ENCODE measurements at places on chromosomes 11 and 22. TPM values are rescaled to one million over a fixed set of nuclear protein-coding genes. Genes with fewer than 3 reads are reported as not detected.

DNA sequence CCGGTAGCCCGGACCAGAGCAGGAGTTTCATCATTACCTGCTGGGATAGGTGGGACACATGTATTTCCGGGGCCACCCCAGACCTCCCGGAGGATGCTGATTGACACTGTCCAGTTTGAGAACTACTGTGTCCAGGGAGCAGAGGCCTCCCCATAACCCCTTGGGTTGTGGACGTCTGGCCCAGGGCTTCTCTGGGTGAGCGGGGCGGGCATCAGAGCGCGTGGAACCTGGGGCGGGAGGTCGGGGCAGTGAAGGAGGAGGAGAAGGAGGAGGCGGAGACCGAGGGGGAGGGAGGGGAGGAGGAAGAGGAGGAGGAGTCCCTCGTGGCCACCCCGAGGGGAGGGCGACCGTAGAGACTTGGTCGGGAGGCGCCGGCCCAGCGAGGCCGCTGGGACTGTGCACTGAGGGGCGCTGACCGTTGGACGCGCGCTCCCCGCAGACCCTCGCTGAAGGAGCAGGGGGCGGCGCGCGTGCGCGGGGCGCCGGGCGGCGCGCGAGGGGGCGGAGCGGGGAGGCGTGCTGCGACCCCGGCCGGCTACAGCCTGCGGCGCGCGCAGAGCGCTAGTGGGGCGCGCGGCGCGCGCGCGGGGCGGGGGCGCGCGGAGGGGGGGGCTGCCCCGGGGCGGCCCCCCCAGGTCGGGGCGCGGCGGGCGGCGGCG is at the start of gene GRK3:
Gene GRK3 (plus strand): TSS at position 356 of the 659 bp plus-strand sequence. CDS start 366 bp downstream, outside the sequence.
- H3K27ac ChIP-seq, result peak within 1 kb of the TSS; percentile 91
- peak within 1 kb of the TSS; percentile 98 for H3K4me3 ChIP-seq
- DNase-seq, result peak; percentile 48
- no peaks in the 10 kb centered on the region for H3K27me3 ChIP-seq
- H3K4me1 ChIP-seq, result peaks cover 33% of the 10 kb centered on the region

- peak overlapping the region; percentile 65 for H3K4me3 ChIP-seq
- H3K27me3 ChIP-seq, result no peaks in the 10 kb centered on the region
- H3K27ac ChIP-seq, result peak overlapping the region; percentile 93
- peak; percentile 94 for DNase-seq
Measured at GRCh38 chr22:24134090-24134846, 47.0 kb upstream of the SUSD2 start.

The TMEM121B gene
- total RNA-seq, result 0.11 TPM

The PPP1CA gene
- 146 TPM for total RNA-seq

The CYTH4 gene
- total RNA-seq, result 193 TPM

DNA sequence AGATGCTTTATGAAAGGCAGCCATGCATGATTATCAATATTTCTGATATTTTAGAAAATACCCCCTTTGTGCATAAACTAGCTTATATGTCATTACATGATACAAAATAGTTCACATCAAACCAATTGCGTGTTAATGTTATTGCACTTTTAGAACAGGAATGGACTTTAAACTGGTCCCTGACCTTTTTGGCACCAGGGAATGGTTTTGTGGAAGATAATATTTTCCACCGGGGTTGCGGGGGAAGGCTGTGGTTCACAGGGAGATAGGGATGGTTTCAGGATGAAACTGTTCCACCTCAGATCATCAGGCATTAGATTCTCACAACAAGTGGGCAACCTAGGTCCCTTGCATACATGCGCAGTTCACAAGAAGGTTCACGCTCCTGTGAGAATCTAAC is 16.5 kb upstream of the LGR4 start:
- no peak for DNase-seq
- H3K4me1 ChIP-seq, result no peaks in the 10 kb centered on the region
- H3K27ac ChIP-seq, result peak overlapping the region; percentile 32
- H3K27me3 ChIP-seq, result no peaks in the 10 kb centered on the region
- no peak overlapping the region for H3K4me3 ChIP-seq

DNA sequence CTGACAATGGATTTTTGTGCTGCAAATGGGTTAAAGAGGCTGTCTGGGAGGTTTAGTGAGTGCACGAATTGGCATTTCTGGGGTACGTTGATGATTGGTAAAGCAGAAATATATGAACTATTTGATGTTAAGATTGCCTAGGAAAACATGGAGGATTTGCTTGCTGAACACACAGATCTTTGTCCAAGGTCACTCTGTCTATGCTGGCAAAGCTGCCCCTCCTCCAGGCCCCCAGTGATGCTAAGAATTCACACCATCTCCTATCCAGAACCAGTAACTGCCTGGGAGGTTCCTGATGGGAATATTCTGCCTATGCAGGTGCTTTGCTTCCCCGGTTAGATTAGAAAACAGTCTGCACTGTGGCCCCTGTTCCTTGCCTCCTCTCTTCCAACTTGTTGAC is 5.8 kb downstream of the MTNR1B start:
- no peaks in the 10 kb centered on the region for H3K4me1 ChIP-seq
- DNase-seq, result no peak
- H3K27ac ChIP-seq, result no peak overlapping the region
- H3K4me3 ChIP-seq, result no peak overlapping the region

The SYCE3 gene
- not detected for total RNA-seq

- no peak for DNase-seq
- peak overlapping the region; percentile 46 for H3K27ac ChIP-seq
- no peaks in the 10 kb centered on the region for H3K27me3 ChIP-seq
- peaks cover 94% of the 10 kb centered on the region for H3K4me1 ChIP-seq
- peaks cover 31% of the 10 kb centered on the region for H3K36me3 ChIP-seq
Measured at GRCh38 chr11:122664188-122664587, 8.7 kb downstream of the UBASH3B start.

DNA sequence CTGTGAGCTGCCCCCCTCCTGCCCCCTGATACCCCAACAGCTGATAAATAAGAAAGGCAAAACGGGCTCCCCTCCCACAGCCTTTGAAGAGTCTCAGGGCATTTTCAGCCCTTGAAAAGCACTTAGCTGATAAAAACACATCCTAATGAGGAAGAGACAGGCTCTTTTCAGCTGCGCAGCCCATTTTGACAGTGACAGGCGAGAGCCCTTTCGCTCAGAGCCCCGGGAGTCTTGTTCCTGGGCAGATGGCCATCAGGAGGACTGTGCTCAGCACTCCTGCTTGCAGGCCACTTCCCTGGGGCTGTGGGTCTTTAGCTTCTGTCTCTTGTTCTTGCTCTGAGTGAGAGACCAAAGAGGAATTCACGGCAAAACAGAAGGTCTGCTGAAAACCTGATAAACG is 757.2 kb downstream of the BRD1 start:
- no peaks in the 10 kb centered on the region for H3K27me3 ChIP-seq
- H3K27ac ChIP-seq, result no peak overlapping the region
- no peak for DNase-seq
- no peak overlapping the region for H3K4me3 ChIP-seq
- H3K4me1 ChIP-seq, result no peaks in the 10 kb centered on the region

GRCh38 chr22:45166932-45167331 is 3.2 kb downstream of the NUP50 start:
- peaks cover 59% of the 10 kb centered on the region for H3K4me1 ChIP-seq
- no peaks in the 10 kb centered on the region for H3K27me3 ChIP-seq
- H3K27ac ChIP-seq, result peak overlapping the region; percentile 85
- H3K36me3 ChIP-seq, result peaks cover 54% of the 10 kb centered on the region
- DNase-seq, result no peak

The DBX1 gene
- not detected for total RNA-seq

GRCh38 chr22:30208631-30209603 is 37.6 kb downstream of the LIF start:
- no peak for DNase-seq
- no peak overlapping the region for H3K4me3 ChIP-seq
- H3K27me3 ChIP-seq, result no peaks in the 10 kb centered on the region
- peak overlapping the region; percentile 37 for H3K27ac ChIP-seq

DNA sequence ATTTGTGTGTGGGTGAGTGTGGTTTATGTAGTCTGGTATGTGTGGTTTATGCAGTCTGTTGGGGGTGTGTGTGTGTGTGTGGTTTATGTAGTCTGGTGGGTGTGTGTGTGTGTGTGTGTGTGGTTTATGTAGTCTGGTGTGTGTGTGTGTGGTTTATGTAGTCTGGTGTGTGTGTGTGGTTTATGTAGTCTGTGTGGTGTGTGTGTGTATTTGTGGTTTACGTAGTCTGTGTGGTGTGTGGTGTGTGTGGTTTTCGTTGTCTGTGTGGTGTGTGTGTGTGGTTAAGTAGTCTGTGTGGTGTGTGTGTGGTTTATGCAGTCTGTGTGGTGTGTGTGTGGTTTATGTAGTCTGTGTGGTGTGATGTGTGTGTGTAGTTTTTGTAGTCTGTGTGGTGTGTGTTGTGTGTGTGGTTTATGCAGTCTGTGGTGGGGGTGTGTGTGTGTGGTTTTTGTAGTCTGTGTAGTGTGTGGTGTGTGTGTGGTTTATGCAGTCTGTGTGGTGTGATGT is 26.2 kb upstream of the PARVG start:
- H3K27ac ChIP-seq, result no peak overlapping the region
- no peaks in the 10 kb centered on the region for H3K27me3 ChIP-seq
- H3K4me3 ChIP-seq, result no peak overlapping the region
- no peak for DNase-seq
- no peaks in the 10 kb centered on the region for H3K4me1 ChIP-seq

DNA sequence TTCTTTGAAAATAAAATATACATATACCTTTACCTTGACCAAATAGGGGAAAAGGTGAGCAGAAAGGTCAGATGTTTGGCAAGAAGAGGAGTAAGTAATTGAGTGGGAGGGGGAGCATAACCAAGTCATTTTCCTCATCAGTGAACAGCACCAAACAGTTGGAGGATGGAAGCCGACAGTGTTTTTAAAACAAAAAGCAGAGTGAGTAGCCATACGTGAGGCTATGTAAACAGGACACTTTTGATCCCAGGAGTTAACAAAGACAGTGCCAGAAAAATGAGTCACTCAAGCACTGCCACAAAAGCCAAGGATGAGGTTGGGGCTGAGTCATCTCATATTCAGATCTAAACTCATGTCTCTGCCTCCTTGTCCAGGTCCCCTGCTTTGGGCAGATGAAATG is 734.7 kb downstream of the KCNA4 start:
- H3K36me3 ChIP-seq, result no peaks in the 10 kb centered on the region
- H3K4me3 ChIP-seq, result no peak overlapping the region
- no peak for DNase-seq
- no peaks in the 10 kb centered on the region for H3K27me3 ChIP-seq

The DDIAS gene
- total RNA-seq, result 2.3 TPM

The DAGLA gene
- total RNA-seq, result 0.13 TPM

DNA sequence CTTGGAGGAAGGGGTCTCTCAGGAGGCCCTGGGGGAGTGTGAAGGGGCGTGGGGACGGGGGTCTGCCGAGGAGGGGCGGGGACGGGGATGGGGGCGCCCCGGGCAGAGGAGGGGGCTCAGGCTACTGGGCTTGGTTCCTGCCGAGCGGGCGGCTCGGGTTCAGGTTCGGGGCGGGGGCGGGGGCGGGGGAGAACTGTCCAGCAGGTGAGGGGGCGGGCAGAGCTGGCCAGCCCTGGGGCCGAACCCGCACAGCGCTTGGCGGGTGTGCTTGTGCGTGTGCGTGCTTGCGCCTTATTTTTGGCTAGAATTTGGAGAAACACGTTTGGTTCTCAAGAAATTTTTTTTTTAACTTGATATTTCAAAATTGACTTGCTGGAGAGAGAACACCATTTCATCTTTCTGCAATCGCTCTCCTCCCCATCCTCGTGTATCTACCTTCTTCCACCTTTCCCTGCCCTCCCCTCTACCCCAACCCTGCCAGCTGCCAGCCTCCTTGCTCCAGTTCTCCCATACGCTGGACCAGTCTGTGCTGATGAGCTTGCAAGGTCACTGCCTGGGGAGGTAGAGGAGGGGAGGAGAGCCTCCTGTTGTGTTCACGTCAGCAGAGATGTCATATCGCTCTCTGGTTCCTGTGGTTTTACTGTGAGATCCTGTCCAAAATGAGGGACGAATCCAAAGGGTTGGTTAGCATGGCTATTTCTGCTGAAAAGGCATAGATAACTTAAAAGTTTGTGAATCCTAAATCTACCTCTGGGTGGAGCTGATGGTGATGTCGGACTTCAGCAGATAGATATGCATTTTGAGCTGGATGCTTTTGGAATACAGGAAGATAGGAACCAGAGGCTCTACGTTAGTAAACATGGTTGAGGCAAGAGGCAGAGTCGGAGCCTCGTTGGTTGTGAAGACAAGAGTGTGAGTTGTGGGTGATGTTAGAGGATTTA is 668 bp downstream of the MADD start:
- H3K27me3 ChIP-seq, result no peaks in the 10 kb centered on the region
- peaks cover 57% of the 10 kb centered on the region for H3K4me1 ChIP-seq
- peak overlapping the region; percentile 93 for H3K27ac ChIP-seq
- DNase-seq, result peak; percentile 25

GRCh38 chr11:70536051-70536877 is 137.9 kb downstream of the CTTN start:
- H3K36me3 ChIP-seq, result no peaks in the 10 kb centered on the region
- peaks cover 3% of the 10 kb centered on the region for H3K27me3 ChIP-seq
- no peak overlapping the region for H3K27ac ChIP-seq
- no peak for DNase-seq

DNA sequence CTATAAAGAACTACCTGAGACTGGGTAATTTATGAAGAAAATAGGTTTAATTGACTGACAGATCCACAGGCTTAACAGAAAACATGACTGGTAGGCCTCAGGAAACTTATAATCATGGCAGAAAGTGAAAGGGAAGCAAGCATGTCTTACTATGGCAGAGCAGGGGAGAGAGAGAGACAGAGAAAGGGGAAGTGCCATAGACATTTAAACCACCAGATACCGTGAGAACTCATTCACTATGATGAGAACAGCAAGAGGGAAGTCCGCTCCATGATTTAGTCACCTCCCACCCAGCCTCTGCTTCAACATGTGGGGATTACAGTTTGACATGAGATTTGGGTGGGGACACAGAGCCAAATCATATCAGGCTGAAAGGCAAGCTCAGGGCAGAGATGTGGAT is 327.1 kb upstream of the DDI1 start:
- H3K4me1 ChIP-seq, result no peaks in the 10 kb centered on the region
- no peaks in the 10 kb centered on the region for H3K36me3 ChIP-seq
- DNase-seq, result no peak
- no peak overlapping the region for H3K4me3 ChIP-seq
- peaks cover 17% of the 10 kb centered on the region for H3K27me3 ChIP-seq

DNA sequence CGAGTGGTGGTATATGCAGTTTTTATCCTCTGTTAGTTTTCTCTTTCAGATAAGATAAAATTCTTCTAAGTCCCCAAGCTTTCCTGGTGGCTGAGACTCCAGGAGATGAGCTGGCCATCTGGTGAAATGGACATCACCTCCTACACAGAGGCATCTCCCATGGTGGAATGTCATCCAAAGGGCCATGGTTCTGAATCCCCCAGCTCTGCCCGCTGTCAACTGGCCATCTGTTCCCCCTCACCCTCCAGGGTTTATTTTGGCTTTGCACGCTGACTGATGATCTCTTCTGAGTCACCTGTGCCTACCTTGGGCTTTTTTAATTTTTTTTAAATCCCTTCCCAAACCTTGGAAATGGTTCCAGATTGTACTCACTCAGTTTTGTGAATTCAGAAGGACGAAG is 142.2 kb downstream of the HIPK3 start:
- no peak overlapping the region for H3K27ac ChIP-seq
- no peaks in the 10 kb centered on the region for H3K4me1 ChIP-seq
- H3K27me3 ChIP-seq, result peaks cover 13% of the 10 kb centered on the region
- DNase-seq, result no peak
- no peak overlapping the region for H3K4me3 ChIP-seq

The VWA5A gene
- total RNA-seq, result 8.9 TPM
